ENCODE measurements at places on chromosomes 5 and 9.
A peak's percentile ranks its signal among the peaks of the same experiment; 100 is the strongest.

GRCh38 chr5:108762660-108763059 lies 15.0 kb downstream of the FER start:
- no peak for DNase-seq

DNA sequence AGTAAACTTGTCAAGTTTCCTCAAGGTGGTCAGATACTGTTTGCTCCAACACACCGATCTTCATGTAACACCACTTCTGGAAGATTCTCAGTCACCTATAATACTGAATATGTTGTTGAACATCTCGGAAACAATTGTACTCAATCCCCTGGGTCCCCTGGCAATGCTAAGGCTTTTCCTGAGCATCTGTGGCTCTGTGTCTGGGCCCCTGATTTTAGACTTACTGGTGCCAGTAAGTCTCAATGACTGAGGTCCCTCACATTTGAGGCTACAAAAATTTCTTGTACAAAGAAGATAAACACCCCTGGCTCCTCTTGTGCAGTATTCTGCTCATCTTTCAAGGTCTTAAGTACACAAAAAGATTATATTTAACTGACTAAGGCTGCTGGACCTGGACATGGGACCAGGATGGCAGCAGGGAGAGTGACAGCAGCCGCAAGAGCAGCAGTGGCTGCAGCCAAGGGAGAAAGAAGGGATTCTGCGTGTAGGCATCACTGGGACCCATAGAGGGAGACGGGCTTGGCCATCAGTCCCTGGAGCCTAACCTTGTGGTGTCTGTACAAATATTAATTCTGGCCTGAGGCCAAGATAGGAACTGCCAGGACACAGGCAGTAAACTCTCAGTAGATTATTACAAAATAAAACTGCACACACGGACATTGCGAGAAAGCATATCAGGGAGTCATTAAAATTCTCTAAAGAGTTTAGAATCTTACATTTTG lies 49.0 kb upstream of the TNPO1 start:
- DNase-seq = peak; percentile 80

GRCh38 chr9:137242269-137243203 lies 1.4 kb downstream of the TUBB4B start:
- DNase-seq = no peak

GRCh38 chr9:33080534-33080933 lies 4.1 kb upstream of the SMU1 start:
- peak; percentile 33 for DNase-seq

DNA sequence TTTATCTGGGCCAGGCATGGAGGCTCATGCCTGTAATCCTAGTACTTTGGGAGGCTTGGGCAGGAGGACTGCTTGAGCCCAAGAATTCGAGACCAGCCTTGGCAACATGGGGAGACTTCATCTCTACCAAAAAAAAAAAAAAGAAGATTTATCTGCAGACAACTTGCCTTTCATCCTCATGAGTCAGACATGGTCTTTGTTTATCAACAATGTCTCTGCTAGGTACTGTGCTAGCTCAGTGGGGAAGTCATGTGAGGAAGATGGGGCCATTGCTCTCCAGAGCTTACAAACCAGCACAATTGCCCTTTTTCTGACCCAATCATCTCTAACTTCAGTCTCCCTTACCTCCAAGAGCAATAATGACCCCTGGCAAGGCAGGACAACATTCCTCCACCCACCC lies 1.6 kb downstream of the URM1 start:
- no peak for DNase-seq

Measured in NCI-H69 (cell line).